Cerebellar nuclear complex (tissue), 1 donor: ENCODE measurements at places on chromosomes 13 and 19.

DNA sequence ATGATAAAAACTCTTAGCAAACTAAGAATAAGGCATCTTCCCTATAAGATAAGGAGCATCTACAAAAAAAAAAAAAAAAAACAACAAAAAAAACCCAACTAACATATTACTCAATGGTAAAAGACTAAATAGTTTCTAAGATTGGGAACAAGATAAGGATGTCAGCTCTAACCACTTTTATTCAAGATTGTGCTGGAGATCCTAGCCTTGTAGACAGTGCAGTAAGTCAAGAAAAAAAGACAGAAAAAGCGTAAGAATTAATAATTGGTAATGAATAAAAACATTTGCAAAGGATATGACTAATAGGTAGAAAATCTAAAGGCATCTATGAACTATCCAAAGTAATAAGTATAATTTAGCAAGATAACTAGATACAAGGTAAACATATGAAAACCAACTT, 33.0 kb downstream of the ZIC2 start:
- no peak for DNase-seq

GRCh38 chr19:47372603-47373002, 23.5 kb downstream of the DHX34 start:
- DNase-seq = no peak

DNA sequence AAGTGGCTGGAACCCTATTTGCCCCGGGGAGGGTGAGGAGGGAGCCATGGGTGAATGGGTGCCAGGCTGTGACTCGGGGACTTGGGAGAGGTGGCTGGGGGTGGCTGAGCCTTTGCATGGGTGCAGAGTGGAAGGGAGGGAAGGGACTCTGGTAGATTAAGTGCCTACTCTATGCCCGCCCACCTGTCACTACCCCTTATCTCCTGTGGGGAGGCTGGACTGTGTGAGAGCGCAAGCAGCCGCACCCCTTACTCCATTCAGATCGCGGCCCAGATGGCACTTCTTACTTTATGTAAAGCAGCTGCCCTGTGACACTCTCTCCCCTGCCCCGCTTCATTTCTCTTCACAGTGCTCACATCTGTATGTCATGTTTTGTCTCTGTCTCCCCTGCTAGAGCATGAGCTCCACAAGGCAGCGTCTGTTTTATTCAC, 2.9 kb downstream of the KASH5 start:
- DNase-seq = no peak

- no peak for DNase-seq
Measured at GRCh38 chr13:69683921-69684686, 423.5 kb upstream of the ATXN8OS start.

GRCh38 chr19:28075229-28075628, 1137.7 kb downstream of the UQCRFS1 start:
- no peak for DNase-seq

DNA sequence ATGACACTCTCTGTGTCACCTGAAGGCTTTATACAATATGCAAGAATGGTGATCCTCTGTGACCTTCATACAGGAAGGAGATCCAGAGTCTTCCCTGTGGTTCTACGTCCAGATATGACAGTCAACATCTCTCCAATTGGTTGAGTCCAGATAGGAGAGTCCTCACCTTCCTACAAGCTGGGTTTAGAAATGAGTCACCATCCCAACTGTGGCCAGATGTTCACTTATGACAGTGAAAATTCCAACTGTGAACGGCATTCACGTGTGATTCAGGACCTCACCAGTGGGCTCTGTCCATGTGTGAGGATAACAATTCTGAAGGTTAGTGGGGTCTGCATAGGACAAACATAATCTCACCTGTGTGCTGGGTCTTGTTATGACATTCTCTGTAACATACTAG, 52.5 kb upstream of the ZNF728 start:
- DNase-seq = no peak

GRCh38 chr19:54208784-54209057, 8.1 kb downstream of the RPS9 start:
- DNase-seq = no peak

- no peak for DNase-seq
Measured at GRCh38 chr13:110293037-110293436, 13.9 kb downstream of the COL4A1 start.

GRCh38 chr19:43318796-43319314, 34.6 kb upstream of the CD177 start:
- no peak for DNase-seq

- no peak for DNase-seq
Measured at GRCh38 chr13:47680748-47681147, 320.3 kb downstream of the SUCLA2 start.

DNA sequence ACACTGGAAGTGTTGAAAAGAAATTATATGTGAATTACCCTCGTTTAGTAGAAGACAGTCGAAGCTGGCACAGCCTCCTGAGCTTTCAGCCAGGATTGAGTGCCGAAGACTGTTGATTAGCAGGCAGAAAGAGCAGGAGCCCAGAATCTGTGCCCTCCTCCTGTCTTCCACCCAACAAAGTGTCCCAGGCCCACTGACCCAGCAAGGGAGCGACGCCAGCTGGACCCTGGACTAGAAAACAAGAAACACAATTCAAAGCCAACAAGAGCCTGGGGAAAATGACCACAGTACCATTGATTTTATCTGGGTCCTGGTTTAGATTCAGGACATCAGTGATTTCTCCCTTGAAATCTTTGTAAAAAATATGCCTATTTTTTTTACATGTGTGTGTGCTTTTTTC, 120.7 kb downstream of the RXFP2 start:
- peak; percentile 41 for DNase-seq

GRCh38 chr13:46160471-46161066, 21.4 kb downstream of the LCP1 start:
- DNase-seq = peak; percentile 29

DNA sequence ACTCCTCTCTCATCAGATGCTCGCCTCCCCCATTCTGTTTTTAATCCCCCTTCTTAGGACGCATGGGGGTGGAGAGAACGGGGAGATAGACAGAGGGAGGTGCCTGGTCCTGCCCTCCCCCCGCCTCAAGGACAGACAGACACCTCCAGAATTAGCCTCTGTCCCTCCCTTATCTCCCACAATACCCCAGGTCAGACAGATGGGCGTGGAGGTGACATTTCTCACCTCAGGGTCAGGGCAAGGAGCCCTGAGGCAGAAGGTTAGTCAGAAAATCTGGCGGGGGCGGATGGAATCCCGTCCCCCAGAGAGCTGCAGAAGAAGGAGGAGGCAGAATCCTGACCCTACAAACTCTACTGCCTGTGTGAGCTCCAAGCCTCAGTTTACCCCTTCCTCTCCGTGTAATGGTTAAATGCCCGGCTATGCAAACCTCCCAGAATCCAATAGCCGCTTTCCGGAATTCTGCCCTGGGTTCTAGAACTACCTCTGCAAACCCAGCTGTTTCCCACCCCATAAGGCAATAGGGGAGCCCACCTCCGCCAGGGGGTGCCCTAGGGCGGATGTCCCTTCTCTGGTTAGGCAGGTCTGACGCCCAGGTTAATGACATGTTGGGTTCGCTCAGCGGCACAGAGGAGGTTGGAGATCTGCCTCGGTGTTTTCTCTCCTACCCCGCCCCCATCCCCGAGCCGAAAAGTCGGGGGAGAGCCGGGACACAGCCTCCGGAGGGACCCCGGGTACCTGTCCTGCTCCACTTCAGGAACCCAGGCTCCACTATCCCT, 900 bp downstream of the PPP1R13L start:
- DNase-seq = no peak

- DNase-seq = no peak
Measured at GRCh38 chr19:35126624-35126959, 8.3 kb downstream of the LGI4 start.

DNA sequence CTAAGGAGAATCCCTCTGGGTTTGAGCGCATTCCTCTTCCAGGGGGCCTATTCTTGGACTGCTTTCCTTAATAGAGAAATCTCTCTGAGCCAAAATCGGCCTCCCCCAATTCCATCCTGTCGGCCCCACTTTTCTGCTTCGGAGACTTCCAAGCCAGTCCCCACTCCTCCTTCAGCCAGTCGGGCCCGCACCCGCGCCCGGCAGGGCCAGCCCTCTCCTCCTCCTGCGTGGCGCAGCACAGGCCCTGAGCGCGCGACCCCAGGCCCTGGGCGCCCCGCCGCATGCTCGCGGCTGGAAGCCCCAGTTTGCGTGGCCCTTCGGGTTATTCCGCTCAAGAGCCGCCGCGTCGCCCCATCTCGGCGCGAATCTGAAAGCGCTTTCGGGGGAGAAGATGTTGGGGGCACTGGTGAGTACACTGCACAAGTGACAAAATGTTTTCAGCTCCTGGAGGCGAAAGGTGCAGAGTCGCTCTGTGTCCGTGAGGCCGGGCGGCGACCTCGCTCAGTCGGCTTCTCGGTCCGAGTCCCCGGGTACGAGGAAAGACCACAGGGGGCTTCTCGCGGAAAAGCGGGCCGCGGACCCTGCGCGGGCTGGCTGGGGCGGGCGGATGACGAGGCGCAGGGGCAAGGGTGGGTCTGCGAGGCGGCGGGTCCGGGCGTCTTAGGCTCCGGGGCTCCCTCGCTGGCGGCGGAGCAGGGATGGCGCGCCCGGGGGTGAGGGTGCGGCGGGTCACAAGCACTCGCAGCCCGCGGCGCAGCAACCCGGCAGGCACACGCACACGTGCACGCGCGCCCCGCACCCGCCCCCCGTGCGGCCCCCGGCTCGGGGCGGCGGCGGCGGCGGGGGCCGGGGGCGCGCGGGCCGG, at the start of gene IL17D:
IL17D (plus strand) TSS at position 785 of the 865 bp plus-strand sequence. CDS start 303 bp downstream, outside the sequence.
- DNase-seq = no peak

DNA sequence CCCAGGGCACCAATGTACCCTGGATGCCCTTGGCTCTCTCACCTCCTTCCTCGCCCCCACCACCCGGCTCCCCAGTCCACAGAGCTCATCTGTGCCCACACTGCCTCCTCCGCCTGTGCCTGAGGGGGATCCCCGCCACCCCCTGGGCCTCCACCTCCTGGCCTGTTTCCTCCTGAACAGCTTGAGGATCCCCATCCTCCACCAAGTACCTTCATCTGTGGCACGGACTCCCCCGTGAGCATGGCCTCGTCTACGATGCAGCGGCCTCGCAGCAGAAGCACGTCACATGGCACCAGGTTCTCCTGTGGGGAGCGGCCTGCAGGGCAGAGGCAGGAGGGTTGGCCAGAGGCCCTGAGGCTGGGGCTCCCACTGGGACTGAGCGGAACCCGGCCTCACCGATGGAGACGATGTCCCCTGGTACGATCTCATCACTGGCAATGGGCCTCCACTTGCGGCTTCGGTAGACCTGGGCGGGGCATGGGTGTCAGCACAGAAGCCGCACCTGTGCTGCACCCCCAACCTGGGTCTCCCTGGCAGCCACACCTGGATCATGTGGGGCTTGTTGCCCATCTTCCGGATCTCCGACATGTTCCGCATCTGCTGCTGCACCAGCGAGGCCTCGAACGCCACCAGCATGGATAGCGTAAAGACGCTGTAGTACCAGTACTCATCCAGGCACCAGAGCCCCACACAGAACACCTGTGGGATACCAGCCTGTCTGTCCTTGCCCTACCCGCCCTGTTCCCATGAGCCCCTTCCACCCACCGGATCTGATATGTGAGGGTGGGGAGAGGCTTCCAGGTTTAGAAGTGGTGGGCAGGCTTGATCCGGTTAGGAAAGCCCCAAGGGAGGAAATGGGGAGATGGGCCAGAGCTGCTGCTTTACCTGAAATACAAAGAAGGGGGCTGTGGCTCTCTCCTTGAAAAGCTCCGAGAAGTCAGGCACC, 6.8 kb downstream of the ATP13A1 start:
- no peak for DNase-seq

GRCh38 chr13:72849571-72849970, 67.6 kb downstream of the PIBF1 start:
- no peak for DNase-seq

DNA sequence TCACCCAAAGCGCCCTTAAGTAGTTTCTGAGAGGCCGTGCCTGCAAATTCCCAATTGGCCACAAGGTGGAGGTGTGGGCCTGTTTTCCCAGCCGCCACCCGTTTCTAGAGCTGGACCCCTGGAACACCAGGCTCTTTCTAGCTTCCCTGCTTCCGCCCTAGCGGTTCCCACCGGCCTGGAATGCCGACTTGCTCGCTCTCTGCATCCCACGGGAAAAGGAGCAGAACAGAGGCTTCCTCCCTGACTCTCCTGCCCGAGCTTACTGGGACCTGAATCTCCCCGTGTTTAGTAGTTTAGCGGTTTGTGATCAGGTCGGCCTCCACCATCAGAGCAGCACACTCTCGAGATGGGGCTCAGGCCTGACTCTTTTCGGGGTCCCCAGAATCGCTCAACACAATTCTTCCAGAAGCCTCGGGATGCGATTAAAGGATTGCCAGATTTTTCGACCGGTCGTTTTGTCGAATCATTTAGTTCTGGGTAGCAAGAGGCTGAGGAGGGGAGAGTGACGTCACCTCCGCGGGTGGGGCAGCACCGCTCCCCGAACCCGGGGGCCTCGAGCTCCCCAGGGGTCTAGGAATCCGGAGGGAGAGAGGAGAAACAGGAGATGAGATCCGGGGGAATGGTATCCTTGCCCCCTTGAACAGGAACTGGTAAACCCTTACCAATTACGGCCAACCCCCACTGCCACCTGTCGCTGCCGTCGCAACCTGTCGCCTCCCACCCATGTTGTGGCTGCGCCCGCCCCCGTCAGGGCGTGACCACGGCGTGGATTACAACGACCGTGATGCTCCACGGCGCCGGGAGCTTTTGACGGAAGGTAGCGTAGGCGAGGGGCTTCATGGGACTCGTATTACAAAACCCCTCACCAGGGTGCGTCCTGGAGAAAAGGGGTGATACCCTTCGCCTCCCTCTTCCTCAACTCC, 8.0 kb downstream of the NAPSA start:
- DNase-seq = peak; percentile 40

- no peak for DNase-seq
Measured at GRCh38 chr13:75333103-75333502, 148.9 kb downstream of the TBC1D4 start.

DNA sequence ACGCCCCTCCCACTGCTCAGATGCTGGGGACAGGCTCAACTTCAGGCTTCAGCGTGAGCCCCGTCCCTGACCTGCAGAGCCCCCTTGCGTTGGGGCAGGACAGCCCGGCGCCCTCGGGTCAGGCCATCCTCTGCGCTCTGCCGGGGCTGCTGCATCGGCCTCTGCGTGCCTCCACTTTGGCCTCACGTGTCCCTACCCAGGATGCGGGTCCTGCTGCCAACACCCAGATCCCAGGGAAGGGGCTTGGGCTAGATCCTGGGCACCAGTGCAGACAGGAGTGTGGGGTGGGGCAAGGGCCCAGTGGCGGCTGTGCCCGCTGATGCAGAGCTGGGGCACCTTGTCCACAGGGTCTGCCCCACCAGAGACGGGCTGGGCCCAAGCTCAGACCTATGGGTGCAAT, 13.0 kb downstream of the CBARP start:
- DNase-seq = no peak
